Dermis microvascular lymphatic vessel endothelial cell (primary cell): ENCODE measurements at places on chromosomes 16 and 17. TPM values are rescaled to one million over a fixed set of nuclear protein-coding genes. Genes with fewer than 3 reads are reported as not detected.

MSLN gene
- 0.25 and 0.39 TPM in 2 replicates for total RNA-seq

OR1A1 gene
- total RNA-seq = not detected in 2 replicates

RCVRN gene
- total RNA-seq = not detected in 2 replicates

GUCY2D gene
- not detected in 2 replicates for total RNA-seq

CHP2 gene
- not detected in 2 replicates for total RNA-seq

CES1 gene
- under 0.01 TPM in 1 of 2 replicates, not detected in the other for total RNA-seq

ZNF594 gene
- 1.9 and 2.8 TPM in 2 replicates for total RNA-seq
